ENCODE measurements at places on chromosomes 7 and 10.

DNA sequence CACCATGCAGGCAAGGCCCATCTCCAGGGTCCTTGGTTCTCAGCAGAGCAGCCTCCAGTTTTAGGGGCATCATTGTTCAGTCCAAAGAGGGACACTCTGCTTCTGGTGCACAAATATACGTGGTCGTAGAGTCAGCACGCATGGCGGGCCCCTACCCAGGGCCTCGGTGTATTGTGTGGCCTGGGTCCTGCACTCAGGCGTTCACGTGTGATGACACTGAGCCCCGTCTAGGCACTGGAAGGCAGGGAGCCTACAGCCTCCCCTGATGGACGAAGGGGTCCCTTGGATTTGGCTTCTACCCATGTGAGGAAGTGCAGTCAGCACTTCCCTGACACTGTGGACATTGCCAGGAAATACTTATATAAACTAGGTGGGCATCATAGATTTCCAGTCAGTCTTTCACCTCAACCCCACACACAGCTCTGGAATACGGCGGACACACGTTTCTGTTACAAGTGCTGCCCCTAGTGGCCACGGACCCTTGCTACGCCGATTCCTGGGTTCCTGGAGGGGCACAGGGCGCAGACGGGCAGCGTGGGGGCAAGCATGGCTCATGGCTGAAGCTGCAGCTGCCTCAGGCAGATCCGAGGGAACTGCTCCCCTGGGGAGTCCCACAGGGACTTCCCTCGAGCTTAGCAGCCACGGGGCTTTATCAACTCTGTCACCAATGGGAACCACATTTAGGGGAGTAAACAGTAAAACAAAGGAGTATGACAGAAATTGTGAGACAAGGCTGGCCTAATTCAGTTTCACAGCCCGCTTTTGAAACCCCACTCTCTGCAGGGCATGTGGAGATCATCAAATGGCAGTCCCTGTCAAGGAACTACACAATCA lies 25.4 kb downstream of the AIFM2 start:
- DNase-seq = no peak

DNA sequence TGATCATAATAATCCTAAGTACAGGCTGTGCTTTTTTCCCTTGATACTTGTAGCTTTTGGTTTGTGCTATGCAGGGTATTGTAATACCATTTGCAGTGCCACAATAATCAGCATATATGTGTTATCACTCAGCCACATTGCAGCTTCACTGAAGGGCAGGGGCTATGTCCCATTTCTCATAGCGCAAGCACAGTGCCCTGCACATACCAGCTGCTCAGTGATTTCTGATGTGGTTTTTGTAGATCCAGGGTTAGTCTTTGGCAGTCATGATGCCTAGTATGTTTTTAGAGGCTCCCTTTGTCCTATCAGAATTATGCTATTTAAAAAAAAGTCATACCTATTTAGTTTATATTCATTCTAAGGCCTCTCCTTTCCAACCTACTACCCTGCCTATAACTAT lies 25.8 kb downstream of the MET start:
- DNase-seq = no peak

GRCh38 chr7:22386865-22387264 lies 29.9 kb upstream of the RAPGEF5 start:
- no peak for DNase-seq

GRCh38 chr10:35217455-35217854 lies 90.8 kb downstream of the CREM start:
- no peak for DNase-seq

DNA sequence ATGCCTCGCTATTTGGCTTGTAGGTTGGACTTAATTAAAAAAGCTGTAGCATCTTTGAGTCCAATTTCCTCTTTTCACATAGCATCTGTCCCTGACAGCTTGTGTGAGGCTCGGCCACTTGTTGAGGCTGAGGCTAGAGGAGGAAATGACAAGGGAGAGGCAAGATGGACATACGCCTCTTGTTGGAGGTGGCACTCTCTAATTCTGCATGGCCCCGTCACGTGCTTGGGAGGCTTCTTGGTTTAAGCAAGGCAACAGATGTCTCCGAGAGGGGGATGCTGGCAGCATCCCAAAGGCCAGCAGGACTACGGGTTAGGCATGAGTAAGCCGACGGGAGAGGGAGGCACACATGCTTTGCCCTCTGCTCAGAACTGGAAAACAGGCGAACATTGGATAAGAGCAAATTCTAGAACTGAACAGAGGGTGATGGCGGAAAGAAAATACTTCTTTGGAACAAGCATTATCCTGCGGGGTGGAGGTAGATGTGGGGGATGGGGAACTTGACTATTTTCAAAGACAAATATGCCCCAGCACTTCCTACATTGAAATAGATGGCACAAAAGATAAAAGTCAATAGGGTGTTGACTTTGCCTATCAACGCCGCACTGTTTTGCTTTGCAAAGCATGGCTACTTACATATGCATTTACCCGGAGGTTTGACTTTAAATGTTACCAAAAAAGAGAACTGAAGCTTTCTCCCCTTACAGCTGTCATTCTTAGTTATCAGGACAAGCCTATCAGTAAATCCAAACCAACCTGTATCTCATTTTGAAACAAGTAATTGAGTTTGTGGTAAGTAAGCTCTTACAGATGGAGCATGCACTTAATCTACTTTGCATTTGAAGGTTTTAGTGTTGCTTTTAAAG lies 94.8 kb downstream of the CHN2 start:
- no peak for DNase-seq

- DNase-seq = no peak
These were observed 14.3 kb downstream of the SEMA3D start for GRCh38 chr7:85172530-85172941.

DNA sequence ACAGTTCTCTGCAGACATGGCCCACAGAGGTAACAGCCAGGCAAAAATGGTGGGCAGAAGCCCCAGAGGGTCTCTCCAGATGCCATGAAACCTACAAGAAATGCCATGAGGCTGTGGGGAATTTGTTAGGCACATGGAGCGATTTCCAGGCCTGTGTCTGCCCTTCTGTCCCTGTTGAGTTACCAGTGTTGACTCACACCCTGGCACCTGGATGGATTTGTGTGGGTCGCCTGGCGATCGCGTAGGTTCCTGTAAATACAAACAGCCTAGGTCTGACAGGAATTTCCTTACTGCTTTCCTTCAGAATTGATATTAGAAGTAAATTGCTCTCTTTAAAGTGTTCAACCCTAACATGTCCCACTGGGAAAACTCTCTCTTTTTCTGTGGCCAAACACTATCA lies 164.9 kb upstream of the EEPD1 start:
- no peak for DNase-seq
